H4 (cell line): ENCODE measurements at places on chromosomes 7 and 10. TPM values are rescaled to one million over a fixed set of nuclear protein-coding genes. Genes with fewer than 3 reads are reported as not detected.
A peak's percentile ranks its signal among the peaks of the same experiment; 100 is the strongest.

DNA sequence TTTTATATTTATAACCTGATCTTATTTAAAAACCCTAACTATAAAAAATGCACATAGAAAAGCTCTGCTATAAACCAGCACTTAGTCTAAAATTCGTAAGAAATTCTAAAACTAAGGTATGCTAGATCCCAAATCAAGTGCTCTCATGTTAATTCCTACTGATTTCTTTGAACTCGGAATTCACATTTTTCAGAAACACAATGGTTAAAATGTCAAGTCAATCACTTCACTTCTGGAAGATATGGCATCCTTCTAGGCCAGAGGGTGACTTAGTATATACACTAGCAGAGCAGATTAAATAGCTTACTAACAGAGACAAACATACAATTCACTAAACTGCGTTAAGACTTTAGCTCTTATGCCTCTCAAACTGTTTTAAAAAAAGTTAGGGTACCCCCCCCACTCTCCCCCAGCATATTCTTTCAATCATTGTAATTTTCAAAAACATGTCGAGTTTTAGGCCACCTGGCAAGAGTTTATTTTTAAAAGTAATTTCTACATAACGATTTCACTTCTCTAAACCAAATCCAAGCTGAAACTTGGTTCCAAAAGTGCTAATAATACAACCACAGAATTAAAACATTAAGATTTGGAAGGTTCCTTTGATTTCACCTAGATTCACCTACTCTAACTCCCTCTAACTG, 129.4 kb downstream of the NRBF2 start:
- no peak for DNase-seq

Gene ZNF425
- 0.88 and 1.7 TPM in 2 replicates for total RNA-seq

- no peak for DNase-seq
Observed at GRCh38 chr7:47780555-47780954, 167.7 kb downstream of the PKD1L1 start.

- no peak for DNase-seq
Observed at GRCh38 chr10:71611709-71612422, 107.7 kb downstream of the C10orf105 start.

Gene GSTO2
- total RNA-seq, result 0.72 TPM in 1 of 2 replicates, not detected in the other

Gene CHRM2
- total RNA-seq, result 0.04 and 0.58 TPM in 2 replicates

DNA sequence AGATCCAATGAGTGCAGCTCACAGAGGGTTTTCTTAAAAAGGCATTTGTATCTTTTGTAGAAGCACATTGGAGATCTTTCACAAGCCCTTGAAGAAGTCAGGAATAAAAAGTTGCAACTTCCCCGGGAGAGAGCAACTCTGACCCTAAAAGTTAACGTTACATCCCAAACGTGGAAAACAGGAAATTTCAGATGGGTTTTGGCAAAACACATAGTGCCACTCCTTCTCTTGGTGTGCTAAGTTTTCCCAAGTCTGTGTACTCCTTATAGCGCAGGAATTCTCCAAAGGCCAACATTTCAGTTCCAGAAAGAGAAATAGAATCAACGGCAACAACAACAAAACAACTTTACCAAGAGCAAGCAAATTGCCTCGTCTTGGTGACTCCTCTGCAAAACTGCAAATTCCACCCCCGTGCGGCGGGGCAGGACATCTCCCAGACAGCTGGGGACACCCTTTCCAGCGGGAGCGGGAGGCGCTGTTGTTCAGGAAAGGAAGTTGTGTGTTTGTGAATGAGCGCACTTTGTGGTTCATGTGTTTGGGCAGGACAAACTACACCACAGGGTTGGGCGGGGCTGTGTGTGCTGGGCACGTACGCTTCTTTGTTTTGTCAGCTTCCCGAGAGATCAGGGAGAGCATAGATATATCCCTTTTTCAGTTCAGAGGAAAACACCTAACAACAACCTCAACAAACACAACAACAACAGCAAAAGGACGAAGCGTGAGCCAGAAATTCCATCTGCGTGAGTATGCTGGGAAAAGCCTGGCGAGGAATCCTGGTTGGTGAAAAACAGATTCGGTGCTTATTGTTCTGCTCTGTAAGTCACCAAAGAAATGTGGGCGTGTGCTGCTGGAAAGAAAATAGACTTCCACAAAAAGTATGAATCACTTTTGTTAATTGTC, 294.7 kb upstream of the PITRM1 start:
- DNase-seq, result peak; percentile 96

GRCh38 chr10:52682766-52683165, 89.8 kb downstream of the MBL2 start:
- DNase-seq, result no peak

DNA sequence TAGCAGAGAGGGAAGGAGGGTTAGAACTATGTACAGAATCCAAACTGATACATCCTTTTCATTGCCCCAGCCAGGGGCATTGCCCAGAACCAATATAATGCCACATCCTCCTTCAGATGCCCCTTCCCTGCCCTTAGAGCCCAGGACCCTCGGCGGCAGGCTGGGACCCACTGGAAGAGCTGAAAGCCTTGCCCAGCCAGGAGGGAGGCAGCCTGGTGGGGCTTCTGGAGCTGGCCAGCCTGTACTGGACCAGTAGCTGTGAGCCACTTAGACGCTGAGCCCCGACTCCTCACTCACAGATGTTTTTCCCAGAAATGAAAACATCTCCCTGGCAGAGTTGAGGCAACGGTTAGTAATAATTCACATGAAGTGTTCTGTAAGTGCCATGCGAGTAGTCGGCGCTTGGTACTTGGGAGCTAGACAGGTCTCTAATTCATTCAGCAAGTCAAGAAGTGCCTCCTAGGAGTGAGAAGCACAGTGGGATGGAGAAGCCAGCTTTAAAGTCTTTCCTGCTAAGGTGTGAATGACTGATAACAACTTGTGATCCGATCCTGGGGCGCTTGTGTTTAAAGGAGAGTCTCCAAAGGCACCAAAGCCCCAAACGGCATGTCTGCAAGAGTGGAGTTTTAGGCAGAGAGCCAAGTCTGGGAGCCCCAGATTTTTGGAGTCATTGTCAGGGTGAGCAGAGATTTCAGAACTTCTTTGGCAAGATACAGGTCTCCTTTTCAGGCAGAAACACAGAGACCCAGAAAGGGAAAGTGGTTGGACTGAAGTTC, 9.8 kb downstream of the VSIR start:
- DNase-seq, result no peak

Gene PTF1A
- not detected in 2 replicates for total RNA-seq

DNA sequence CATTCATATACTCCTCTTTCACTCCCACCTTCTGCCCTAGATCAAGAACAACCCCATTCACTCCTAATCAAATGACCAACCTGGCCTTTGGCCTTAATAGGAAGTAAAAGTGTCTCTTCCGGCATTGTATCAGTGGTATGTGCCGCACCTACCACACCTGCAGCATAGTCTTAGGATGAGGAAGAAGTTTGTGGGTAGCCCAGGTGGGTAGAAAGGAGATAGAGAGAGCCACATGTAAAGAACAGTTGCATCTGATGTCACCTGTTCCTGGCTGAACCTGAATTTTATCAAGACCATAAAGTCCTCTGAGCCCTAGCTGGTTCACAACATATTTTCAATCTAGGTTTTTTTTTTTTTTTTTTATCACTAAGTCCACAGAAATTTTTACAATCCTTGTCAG, 55.5 kb upstream of the PTPN12 start:
- no peak for DNase-seq

DNA sequence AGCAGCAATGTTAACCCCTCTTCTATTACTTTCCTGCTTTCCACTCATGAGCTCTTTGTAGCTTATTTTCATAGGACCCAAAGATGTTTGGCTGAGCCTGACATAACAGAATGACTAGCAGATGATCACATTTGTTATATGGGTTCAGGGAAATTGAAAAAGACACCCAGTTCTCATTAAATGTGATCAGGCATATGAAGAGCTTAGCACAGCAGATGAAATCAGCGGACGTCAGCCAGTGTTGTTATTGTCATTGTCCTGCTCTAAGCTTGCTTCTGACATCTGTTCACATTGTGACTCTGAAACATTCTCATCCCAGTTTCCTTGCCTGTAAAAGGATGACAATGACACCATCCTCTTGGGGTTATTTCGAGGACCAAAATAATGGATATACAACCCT, 43.5 kb downstream of the FAM241B start:
- DNase-seq, result no peak

Gene DPYSL4
- total RNA-seq, result 18.0 and 19.6 TPM in 2 replicates

Gene KLLN
- total RNA-seq, result not detected in 2 replicates

- DNase-seq, result no peak
Observed at GRCh38 chr10:15743443-15743842, 23.7 kb upstream of the ITGA8 start.

Gene ODAD2
- total RNA-seq, result 1.2 and 1.8 TPM in 2 replicates

Gene LSM8
- 81.7 and 111 TPM in 2 replicates for total RNA-seq

Gene CALHM1
- total RNA-seq, result not detected in 2 replicates

Gene FAM24B
- total RNA-seq, result 4.1 and 5.1 TPM in 2 replicates

- DNase-seq, result no peak
Observed at GRCh38 chr7:105352901-105353668, 35.6 kb downstream of the SRPK2 start.

Gene RAB18
- 26.1 and 30.4 TPM in 2 replicates for total RNA-seq

Gene PAX2
- total RNA-seq, result not detected in 2 replicates

GRCh38 chr10:37856881-37857286, 526 bp downstream of the ZNF248 start:
- peak; percentile 1 for DNase-seq

DNA sequence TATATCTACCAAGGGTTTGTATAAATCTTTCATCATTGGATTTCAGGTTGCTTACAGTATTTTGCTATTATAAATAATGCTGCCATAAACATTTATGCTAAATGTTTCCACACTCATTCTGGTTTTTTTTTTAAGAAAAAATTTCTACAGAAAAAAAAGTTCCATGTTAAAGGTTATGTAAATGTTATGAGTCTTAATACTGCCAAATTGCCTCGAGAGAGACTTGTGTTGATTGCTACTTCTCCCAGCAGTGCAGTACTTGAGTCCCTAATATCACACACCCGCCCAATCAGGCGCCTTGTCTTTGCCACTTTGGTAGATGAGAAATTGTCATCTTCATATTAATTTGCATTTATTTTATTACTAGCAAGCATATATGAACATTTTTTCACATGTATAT, 96.7 kb upstream of the TMEM26 start:
- DNase-seq, result no peak
